ENCODE measurements at places on chromosomes 11 and 22. TPM values are rescaled to one million over a fixed set of nuclear protein-coding genes. Genes with fewer than 3 reads are reported as not detected.

DNA sequence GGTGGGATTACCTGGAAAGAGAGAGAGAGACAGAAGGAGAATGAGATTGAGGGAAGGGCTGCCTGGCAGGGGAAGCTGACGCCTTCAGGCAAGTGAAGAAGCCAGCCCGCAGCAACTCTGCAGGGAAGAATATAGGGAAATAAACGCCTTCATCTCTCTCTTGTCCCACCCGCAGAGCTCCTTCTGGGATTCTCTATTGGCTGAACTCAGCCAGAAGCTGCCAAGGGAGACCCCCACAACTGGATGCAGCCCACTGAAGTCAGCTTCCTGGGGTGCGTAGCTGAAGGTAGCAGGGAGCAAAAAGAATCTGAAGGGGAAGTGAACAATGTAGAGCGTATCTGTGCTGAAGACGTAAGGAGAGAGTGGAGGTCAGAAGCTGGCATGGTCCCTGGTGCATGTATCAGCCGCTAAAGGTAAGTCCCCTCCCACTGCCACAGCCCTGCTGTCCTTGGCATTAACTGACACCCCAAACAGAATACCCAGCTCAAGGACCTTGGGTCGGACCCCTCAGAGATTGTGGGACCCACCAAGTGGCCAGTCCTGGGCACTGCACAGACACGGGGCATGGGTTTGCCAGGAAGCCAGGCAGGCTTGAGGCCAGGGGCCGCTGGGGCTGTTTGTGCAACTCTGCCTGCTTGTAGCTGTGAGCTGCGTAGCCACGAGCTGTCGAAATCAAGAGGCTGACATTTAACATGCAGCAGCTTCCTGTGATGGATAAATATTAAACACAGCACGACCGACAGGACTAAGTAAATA is 469.9 kb downstream of the MN1 start:
- no peak for DNase-seq

DNA sequence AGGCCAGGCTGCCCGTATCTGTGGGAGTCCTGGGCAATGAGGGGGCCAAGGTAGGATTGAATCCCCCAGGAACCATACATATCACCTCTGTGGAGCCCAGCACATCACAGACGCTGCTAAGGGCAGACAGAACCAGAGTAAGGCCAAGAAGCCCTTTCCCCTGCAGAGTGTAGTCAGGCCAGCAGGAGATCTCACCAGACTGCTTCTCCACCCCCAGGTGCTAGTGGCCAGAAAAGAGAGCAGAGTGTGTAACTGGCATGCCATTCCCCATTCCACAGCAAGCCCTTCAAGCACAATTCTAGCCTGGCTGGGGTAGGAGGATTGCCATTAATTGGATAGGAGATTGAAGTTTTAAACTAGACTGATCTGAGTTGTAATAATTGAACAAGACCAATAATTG is 28.0 kb upstream of the FCHSD2 start:
- no peak for DNase-seq

- DNase-seq, result no peak
Observed at GRCh38 chr11:11501546-11502262, 120.1 kb downstream of the GALNT18 start.

DNA sequence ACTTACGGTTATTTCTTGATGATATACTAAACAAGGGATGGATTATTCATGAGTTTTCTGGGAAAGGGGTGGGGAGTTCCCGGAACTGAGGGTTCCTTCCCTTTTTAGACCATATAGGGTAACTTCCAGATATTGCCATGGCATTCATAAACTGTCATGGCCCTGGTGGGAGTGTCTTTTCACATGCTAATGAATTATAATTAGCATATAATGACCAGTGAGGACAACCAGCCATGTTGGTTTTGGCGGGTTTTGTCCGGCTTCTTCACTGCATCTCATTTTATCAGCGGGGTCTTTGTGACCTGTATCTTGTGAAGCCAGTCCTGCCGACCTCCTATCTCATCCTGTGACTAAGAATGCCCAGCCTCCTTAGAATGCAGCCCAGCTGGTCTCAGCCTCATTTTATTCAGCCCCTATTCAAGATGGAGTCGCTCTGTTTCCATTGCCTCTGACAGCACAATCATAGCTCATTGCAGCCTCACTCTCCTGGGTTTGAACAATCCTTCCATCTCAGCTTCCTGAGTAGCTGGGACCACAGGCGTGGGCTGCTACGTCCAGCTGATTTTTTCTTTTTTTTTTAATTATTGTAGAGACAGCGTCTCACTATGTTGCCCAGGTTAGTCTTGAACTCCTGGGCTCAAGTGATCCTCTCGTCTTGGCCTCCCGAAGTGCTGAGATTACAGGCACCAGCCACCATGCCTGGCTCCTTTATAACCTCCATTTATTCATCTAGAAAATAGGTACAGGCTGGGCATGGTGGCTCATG is 52.6 kb upstream of the EMID1 start:
- DNase-seq, result no peak

- no peak for DNase-seq
Observed at GRCh38 chr11:28400331-28401100, 292.3 kb downstream of the METTL15 start.

DNA sequence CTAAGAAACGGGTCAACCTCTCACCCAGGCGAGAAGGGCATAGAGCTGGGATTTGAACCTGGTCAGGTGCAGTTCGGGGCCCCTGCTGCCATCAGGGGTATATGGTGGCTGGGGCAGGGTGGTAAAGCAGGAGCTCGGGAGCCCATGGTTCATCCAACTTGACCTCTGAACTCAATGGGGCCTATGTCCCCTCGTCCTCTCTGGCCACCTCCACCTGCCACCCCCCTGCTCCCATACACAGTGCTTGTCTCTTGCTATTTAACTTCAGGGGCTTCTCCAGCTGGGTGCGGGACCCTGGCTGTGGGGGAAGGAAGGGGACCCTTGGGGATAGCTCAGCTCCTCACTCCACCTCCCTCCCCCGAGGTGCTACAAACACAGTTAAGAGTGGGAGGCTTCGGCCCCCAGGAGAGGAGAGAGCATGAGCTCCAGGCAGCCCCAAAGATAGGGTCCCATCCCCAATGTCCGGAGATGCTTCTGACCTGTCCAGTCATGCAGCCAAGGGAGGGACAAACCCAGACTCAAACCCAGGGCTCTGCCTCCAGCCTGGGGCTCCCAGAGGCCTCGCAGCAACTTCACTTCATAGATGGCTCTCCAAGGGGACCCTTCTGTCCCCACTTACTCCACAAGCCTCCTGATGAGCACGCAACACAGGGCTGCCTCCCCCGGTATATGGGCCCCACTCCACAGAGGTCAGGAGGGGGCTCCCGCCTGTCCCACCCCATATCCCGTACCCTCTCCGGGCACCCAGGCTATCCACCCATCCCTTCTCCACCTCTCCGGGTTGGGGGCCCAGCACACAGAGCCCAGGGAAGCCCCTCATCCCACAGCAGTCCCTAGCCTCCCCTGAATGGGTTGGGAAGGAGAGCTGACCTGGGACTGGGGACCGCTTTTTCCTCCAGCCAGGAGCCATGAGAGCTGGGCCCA is 712 bp downstream of the IL2RB start:
- DNase-seq, result no peak

- no peak for DNase-seq
Observed at GRCh38 chr11:12089473-12089872, 20.9 kb upstream of the MICAL2 start.

DNA sequence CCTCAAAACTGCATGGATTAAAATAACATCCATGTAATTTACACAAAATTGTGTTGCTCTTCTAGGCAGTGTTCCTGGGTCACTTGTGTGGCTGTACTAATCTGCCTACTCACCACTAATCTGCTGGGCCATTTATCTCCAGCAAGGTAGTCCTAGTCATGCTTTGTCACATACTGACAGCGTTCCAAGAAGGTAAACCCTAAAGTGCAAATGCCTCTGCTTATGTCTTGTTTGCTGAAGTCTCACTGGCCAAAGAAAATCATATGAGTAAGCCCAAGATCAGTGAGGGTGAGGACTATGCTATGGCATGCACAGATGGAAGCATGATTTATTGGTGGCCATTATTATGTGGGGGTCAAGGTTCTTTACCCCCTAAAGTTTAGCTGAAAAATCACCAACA is 630.2 kb upstream of the LUZP2 start:
- no peak for DNase-seq

GRCh38 chr11:58927393-58928106 is 11.7 kb upstream of the GLYATL1 start:
- DNase-seq, result no peak

GRCh38 chr22:25567251-25567675 is 2.8 kb downstream of the GRK3 start:
- no peak for DNase-seq

- DNase-seq, result no peak
Observed at GRCh38 chr11:103683576-103683975, 352.9 kb upstream of the DDI1 start.

GRCh38 chr11:134739136-134739535 is 327.1 kb upstream of the B3GAT1 start:
- no peak for DNase-seq

DNA sequence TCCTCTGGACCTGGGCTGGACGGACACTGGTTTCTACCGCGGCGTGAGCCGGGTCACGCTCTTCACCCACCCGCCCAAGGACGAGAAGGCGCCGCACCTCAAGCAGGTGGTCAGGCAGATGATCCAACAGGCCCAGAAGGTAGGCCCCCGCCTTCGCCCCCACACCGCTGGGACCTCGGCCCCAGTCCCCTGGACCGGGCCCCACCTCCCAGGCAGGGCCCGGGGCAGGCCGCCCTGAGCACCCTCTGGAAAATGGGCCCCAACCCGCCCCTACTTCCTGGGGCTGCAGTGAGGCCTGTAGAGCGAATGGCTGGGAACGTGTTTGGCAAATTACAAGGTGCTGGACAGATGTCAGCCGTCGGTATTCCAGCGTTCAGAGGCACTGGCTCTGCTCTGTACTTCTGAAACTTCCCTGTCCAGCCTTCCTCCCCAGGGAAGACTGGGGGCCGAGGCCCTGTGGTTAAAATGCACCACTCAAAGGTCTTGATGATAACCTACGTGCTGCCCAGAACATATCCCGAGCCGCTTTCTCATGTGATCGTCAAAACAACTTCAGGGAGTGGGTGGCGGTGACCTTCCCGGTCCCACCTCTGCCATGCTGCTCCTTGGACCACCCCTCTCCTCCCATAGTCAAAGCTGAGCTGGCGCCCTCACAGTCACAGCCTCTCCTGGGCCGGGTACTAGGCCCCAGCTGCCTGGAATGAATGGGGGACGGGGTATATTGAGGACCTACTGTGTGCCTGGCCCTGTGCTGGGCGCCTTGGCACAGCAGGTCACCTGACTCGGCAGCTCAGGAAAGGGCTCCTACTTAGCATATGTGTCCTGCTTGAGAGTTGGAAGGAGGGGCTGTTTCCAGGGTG is 869 bp downstream of the FAM83F start:
- no peak for DNase-seq

- DNase-seq, result no peak
Observed at GRCh38 chr11:3167143-3168119, 2.3 kb upstream of the OSBPL5 start.

DNA sequence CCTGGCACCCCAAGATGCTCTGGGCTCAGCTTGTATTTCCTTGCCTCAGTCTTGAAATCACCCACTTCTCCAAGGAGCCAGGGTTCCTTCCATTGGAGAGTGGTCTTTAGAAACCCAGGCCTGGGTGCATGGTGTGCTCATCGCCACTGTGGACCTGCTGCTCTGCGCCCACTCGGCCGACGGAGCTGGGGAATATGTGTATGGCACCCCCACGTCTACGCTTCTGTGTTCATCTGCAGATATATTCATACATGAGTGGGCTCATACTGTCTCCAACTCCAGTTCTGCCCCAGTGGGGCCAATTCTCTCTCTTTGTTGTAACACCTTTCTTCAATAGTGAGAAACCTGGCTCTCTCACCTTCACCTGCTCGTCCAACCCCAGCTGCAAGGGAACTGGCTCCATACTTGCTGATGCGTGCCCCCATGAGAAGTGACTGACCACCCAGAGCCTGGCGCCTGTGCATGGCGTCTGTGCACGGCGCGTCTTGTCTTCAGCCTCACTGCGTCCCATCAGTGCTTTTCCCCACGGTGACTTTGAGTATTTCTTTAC is 39.8 kb downstream of the KCNQ1 start:
- DNase-seq, result no peak

- peak; percentile 9 for DNase-seq
Observed at GRCh38 chr11:46917109-46917761, 1.1 kb downstream of the LRP4 start.

GRCh38 chr11:30333405-30333804 is 10.5 kb downstream of the ARL14EP start:
- DNase-seq, result no peak

- DNase-seq, result no peak
Observed at GRCh38 chr11:9738116-9738515, 74.2 kb downstream of the SWAP70 start.

DNA sequence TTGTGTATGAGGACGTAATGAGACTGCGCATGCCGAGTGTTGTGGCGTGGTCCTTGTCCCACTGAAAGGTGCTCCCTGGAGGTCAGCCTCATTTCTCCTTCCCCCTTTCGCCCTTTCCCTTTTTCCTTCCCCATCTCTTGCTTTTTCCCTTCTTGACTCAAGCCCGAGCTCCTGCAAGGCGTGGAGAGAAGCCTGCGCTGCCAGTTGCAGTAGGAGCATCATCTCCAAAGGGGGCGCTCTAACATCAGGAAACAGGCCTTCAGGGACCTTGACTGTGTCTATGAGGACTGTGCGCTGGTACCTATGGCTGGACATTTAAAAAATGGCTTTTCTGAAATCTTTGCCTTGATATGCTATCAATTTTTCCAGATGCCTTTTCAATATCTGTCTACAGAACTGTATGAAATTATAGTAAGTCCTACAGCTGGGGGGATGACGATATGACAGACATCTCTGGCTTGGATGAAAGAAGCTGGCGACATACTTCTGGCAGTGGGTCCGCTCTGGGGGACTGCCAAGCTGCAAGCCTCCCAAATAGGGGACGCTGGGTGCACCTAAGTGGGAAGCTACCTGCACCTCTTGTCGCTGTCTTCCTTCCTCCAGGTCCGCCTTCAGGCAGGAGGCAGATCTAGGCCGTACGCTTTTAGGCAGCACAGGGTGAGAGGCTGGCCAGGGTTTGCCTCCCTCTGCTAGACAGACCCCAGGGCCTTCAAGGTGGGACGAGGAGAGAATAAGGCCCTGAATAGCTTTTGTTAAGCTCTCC is 96.5 kb downstream of the NXPE2 start:
- DNase-seq, result no peak

GRCh38 chr11:125170001-125170509 is 5.5 kb downstream of the PKNOX2 start:
- no peak for DNase-seq

GRCh38 chr11:126544108-126545056 is 188.9 kb downstream of the ST3GAL4 start:
- no peak for DNase-seq

GRCh38 chr11:44006917-44007361 is 40.8 kb upstream of the ACCSL start:
- no peak for DNase-seq

- no peak for DNase-seq
Observed at GRCh38 chr11:36258730-36259360, 30.4 kb downstream of the COMMD9 start.

Gene CEP126
- polyA plus RNA-seq, result 1.1 TPM

Gene LSP1
- polyA plus RNA-seq, result 496 TPM

Gene DENND6B
- 0.67 TPM for polyA plus RNA-seq

Gene SLC22A12
- polyA plus RNA-seq, result not detected

Gene OR4C13
- not detected for polyA plus RNA-seq

Gene CASP5
- polyA plus RNA-seq, result not detected

Gene NCAM1
- 1.7 TPM for polyA plus RNA-seq

Gene PDGFD
- polyA plus RNA-seq, result 8.1 TPM

Gene IL17REL
- polyA plus RNA-seq, result not detected

Gene PDE2A
- 0.08 TPM for polyA plus RNA-seq

All from CD8-positive, alpha-beta memory T cell (primary cell).